ENCODE measurements at places on chromosomes 16 and 17. TPM values are rescaled to one million over a fixed set of nuclear protein-coding genes. Genes with fewer than 3 reads are reported as not detected.

The ITGA2B gene
- 0.44 TPM for total RNA-seq

The KRTAP4-3 gene
- not detected for total RNA-seq

The SDK2 gene
- 2.2 TPM for total RNA-seq

The KIF2B gene
- total RNA-seq, result not detected

The HCRT gene
- not detected for total RNA-seq

The TERB1 gene
- 0.83 TPM for total RNA-seq

The PROCA1 gene
- 14.3 TPM for total RNA-seq

The PHKB gene
- total RNA-seq, result 56.4 TPM

The GINS2 gene
- 1.2 TPM for total RNA-seq

The USH1G gene
- not detected for total RNA-seq

The DNAH2 gene
- not detected for total RNA-seq

The ZNF385C gene
- total RNA-seq, result not detected

The CCDC102A gene
- total RNA-seq, result 5.4 TPM

The RPGRIP1L gene
- 4.2 TPM for total RNA-seq

The CPPED1 gene
- 7.9 TPM for total RNA-seq

The OR4D1 gene
- total RNA-seq, result 2.2 TPM

The NUDT21 gene
- total RNA-seq, result 110 TPM

The PPP1R27 gene
- total RNA-seq, result not detected

The TEKT1 gene
- not detected for total RNA-seq

The OR1F1 gene
- total RNA-seq, result 0.97 TPM

The MFAP4 gene
- total RNA-seq, result not detected

The ADCY7 gene
- total RNA-seq, result 235 TPM

The RAMP2 gene
- not detected for total RNA-seq

The ASPHD1 gene
- not detected for total RNA-seq

All from CD4-positive, alpha-beta memory T cell (primary cell).